Activated CD4-positive, alpha-beta T cell treated with anti-CD3 and anti-CD28 coated beads, Interleukin-2, amount 10 ng/mL, durations not matched to agents 7 days and 5 days (primary cell): ENCODE measurements at places on chromosomes 2 and 18. TPM values are rescaled to one million over a fixed set of nuclear protein-coding genes. Genes with fewer than 3 reads are reported as not detected.

- no peak overlapping the region for H3K27ac ChIP-seq
- peaks cover 4% of the 10 kb centered on the region for H3K4me1 ChIP-seq
- no peak for DNase-seq
- H3K27me3 ChIP-seq: no peaks in the 10 kb centered on the region
- no peaks in the 10 kb centered on the region for H3K36me3 ChIP-seq
Measured at GRCh38 chr2:47086571-47086970, 68.5 kb downstream of the STPG4 start.

DNA sequence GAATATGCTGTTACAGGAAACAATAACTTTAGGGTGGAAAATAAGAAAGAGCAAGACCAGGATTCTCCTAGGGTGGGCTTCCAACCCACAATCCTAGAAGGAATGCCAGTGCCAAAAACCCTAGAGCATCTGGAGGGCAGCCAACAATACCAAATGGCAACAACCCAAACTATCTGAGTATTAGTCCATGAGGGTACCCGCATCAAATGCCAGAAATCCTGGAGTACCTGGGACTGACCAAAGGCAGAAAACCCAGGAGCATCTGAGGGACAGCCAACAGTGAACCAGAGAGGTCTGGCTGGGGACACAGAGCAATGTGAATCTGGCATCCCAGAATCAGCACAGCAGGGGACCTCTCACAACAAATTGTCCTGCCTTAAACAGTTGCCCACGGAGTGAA lies 126.3 kb downstream of the SCG2 start:
- no peak overlapping the region for H3K27ac ChIP-seq
- no peaks in the 10 kb centered on the region for H3K4me1 ChIP-seq
- no peaks in the 10 kb centered on the region for H3K27me3 ChIP-seq
- no peak for DNase-seq
- no peak overlapping the region for H3K4me3 ChIP-seq

DNA sequence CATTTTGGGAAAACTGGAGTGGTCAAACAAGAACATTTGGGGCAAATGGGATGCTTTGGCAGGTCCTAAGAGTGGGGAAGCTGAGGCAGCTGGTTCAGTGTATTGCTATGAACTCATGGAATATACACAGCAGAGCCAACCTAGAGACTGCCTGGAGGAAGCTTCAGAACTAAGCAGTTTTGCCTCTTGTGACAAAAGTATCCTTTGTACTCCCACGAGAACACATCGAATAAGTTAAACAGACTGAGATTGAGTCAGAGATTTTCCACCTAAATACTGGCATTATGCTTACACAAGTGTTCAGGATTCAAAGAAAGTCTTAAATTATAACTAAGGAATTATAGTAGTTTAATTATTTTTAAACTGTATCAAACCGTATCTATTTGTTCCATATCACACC lies 5.2 kb upstream of the ARMC9 start:
- H3K36me3 ChIP-seq: no peaks in the 10 kb centered on the region
- peaks cover 4% of the 10 kb centered on the region for H3K4me1 ChIP-seq
- H3K27me3 ChIP-seq: peaks cover 28% of the 10 kb centered on the region
- DNase-seq: no peak
- H3K27ac ChIP-seq: no peak overlapping the region

The IKZF2 gene
- total RNA-seq: 5.1 TPM

GRCh38 chr18:61335684-61336555 lies 2.7 kb downstream of the CDH20 start:
- DNase-seq: no peak
- peaks cover 32% of the 10 kb centered on the region for H3K27me3 ChIP-seq
- H3K4me1 ChIP-seq: no peaks in the 10 kb centered on the region
- no peak overlapping the region for H3K4me3 ChIP-seq
- H3K27ac ChIP-seq: no peak overlapping the region
- no peaks in the 10 kb centered on the region for H3K36me3 ChIP-seq

GRCh38 chr2:191500884-191501560 lies 176.9 kb upstream of the NABP1 start:
- no peaks in the 10 kb centered on the region for H3K36me3 ChIP-seq
- H3K4me1 ChIP-seq: no peaks in the 10 kb centered on the region
- no peak for DNase-seq
- H3K4me3 ChIP-seq: no peak overlapping the region

The THAP4 gene
- 37.0 TPM for total RNA-seq

- H3K4me3 ChIP-seq: no peak overlapping the region
- peaks cover 12% of the 10 kb centered on the region for H3K27me3 ChIP-seq
- peaks cover 4% of the 10 kb centered on the region for H3K4me1 ChIP-seq
- DNase-seq: no peak
Measured at GRCh38 chr2:238820916-238821315, 27.0 kb upstream of the TWIST2 start.

GRCh38 chr2:33670392-33670937 lies 71.4 kb upstream of the FAM98A start:
- DNase-seq: no peak
- H3K36me3 ChIP-seq: no peaks in the 10 kb centered on the region
- no peaks in the 10 kb centered on the region for H3K4me1 ChIP-seq
- no peaks in the 10 kb centered on the region for H3K27me3 ChIP-seq
